ENCODE measurements at places on chromosomes 2 and 18.

GRCh38 chr2:231666171-231667095 lies 41.9 kb upstream of the PTMA start:
- peak; percentile 71 for DNase-seq

- DNase-seq, result no peak
Measured at GRCh38 chr18:72867746-72868584, at the start of gene NETO1. TSS of gene NETO1 (minus strand) at chr18:72867987. CDS start at chr18:72867291, 696 bp downstream.

DNA sequence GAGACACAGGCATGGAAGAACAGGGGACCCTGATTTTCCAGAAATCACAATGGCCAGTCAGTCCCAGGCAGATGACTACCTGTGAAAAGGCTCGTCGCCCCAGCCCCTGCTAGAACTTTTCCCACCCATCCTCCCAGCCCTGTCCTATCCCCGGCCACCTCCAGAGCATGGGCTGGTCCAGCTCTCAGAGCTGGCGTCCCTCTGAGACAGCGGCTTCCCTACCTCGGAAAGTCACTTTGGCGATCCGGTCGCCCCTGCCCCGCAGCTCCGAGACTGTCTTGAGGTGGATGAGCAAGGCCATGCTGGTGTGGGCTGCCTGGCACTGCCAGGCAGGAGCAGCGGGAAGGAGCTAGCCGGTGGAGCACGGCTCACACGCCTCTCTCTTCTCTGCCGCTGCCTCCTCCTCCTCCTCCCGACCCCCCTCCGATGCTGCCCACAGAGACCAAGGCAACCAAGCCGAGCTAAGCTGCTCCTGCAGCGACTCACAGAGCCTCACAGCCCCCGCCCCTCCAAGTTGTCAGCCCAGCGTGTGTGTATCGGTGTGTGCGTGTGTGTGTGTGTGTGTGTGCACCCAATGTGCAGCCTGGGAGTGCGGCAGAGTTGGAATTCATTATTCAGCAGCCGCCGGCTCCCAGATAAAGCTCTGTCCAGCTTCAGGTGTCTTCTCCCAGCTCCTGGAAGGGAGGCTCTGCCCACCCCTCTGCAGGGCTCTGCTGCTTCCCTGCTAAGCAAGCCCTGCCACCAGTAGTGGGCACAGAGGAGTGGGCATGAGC lies 80.5 kb upstream of the OTOF start:
- DNase-seq, result no peak

GRCh38 chr18:33536904-33537303 lies 41.1 kb upstream of the ASXL3 start:
- no peak for DNase-seq

DNA sequence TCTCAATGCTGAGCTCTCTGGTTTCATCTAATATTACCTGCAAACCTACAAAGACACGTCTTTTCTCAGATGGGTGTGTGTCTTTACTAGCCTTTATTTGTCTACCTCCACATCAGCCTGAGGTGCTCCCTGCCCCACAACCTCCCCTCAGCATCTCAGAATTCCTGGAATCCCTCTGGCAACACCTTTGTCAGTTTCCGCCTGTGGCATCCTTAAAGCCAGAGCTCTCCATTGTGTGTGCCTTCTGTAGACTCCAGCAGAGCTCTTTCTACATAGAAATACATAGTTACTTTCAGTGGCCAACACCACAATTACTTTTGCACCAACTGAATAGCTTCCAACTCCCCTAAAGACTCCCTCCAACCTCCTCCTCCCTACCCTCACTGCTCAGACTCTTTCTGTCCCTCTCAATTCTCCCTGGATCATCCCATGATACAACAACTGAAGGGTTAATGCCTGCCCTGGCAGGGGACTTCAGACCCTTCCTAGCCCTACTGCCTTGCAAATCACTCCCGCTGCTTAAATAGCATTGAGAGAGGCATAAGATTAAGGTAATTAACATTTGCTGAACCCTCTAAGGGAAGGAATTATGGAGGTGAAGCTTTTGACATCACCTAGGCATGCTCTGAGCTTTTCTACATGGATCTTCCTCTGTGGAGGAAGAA lies 39.6 kb upstream of the RMDN2 start:
- no peak for DNase-seq

DNA sequence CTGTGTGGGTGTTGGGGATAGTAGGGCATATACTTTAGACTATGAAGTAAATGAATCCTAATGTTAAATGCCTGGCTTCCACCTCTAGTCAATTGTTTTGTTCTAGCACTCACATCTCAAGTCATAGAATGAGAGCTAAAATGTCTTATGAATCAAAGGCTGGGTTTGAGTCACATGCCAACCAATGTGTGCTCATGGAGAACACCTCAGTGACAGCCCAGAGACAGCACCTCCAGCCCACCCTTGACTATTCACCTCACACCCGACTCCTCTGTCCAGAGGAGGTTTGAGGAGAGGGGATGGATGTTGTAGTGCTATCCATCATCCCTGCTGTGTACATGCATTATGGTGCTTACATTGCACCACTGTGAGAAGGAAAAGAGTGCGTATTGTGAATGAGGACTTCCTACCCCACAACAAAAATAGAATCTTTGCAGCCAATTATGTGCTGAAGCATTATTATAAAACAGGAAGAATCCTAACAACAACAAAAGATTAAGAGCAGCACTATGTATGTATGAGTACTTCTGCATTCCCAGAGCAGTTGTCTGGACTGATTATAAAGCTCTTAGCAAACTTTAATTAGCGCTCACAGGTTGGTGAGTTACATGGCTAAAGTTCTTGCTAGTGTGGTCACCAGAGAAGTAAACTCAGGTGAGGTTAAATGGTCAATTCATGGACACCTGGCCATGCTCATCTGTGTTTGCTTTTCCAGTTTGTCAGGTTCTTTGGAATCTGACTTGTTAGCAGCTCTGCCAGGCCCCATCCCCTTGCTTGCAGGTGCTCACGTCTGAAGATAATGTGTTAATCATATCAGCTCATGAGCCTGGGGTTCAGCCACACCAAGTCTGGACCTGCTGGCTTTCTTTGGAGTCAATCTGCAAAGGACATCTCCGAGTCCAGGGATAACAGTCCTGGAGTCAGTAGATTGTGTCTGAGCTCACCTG lies 55.3 kb upstream of the NABP1 start:
- no peak for DNase-seq

DNA sequence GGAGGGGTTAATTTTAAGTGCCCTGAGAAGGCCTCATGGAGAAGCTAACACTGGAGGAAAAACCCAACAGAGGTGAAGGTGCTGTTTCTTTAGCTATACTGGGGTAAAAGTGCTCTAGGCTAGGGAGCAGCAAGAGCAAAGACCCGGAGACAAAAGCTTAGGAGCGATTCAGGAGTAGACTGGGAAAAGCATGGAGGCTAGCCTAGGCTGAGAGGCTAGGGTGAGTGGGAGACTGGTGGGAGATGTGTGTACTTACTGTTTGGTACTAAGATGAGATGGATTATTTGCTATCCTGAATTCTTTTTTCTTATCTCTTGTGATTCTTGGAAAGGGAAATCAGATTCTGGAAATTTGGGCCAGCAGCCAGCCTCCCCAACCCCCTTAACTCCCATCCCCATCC lies 2.0 kb downstream of the GIGYF2 start:
- no peak for DNase-seq

DNA sequence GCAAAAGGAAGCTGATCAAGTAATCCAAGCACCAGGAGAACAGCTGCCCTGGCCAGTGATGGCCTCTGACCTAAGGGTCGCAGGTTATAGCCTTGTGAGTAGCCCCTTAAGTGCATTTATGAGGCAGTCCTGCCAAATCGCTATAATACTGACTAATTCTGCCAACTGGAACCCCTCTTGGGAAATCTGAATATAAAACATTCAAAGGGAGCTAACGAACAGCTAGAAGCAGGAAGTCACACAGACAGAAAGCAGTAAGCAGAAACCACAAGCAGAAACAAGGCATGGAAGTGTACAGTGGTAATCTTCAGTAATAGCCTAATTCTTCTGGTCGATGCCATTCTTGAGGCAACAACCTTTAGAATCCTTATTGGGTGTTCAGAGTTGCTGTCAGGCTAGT lies 521.3 kb downstream of the METTL4 start:
- DNase-seq, result no peak

GRCh38 chr18:10530002-10530401 lies 4.2 kb downstream of the NAPG start:
- DNase-seq, result no peak

- peak; percentile 90 for DNase-seq
Measured at GRCh38 chr2:85886590-85886989, 2.2 kb downstream of the ST3GAL5 start.

GRCh38 chr2:185208261-185208660 lies 530.3 kb upstream of the FSIP2 start:
- DNase-seq, result no peak

- DNase-seq, result no peak
Measured at GRCh38 chr2:113237604-113238160, 41.0 kb downstream of the PAX8 start.

DNA sequence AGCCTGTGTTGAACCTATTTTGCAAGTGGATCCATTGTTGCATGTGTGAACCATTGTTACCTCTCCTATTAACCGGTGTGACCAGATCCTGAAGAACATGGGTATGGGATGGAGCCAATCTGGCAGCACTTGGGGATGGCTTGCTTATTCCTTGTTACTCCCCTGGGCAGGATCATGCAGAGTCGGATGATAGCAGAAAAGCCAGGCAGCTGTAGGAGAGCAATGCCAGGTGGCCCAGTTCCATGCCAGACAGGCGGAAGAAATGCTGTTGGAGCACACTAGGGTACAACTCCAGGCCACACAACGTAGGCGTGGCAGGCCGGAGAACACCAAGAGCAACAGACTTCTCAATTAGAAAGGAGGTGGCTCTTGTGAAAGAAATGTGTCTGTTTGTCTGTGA lies 16.3 kb upstream of the MYO1B start:
- DNase-seq, result no peak

DNA sequence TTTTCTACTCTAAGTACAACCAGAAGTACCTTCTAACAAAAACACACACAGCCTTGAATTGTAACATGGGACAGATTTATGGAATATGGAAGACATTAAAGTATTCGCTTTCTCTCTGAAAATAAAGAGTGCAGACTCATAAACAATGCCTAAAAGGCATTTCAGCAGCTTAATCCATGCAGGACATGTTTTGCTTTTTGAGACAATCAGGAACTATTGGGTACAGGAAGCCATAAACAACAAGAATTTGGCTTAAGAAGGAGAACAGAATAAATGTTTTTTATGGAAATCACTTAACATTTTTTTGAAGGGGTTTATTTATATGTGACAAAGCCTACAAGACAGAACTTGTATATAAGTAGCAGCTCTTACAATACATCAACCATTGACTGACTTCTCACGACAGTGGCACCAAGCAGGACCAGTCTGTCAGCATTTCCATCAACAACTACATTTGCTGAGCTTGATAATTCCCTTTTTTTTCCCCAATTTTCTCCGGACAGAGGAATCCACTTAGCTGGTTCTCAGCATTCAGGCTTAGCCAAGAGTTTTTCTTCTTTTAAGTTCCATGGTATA lies 140.1 kb downstream of the EXOC6B start:
- no peak for DNase-seq

DNA sequence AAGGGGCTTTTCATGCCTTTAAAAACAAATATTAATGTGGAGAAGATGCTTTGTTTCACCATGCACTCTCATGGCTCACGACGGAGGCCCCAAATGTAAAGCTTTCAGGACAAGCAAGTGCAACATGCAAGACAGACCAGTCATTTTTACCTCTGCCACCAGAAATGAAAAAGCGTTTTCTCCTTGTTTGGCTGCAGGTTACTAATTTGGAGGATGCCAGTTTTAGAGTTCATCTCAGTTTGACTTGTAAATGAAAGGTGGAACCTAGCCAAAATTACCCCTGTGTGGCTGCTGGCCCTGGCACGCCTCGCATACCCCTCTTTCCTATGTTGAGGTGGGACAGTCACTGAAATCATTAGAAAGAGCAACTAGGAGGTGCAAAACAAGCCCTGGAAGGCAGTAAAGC lies 138.6 kb downstream of the BCL2 start:
- no peak for DNase-seq

- DNase-seq, result no peak
Measured at GRCh38 chr2:147386284-147386683, 458.5 kb upstream of the ACVR2A start.

GRCh38 chr2:96702098-96702785 lies 37.6 kb downstream of the LMAN2L start:
- DNase-seq, result no peak

GRCh38 chr18:23493654-23494053 lies 9.7 kb upstream of the RMC1 start:
- no peak for DNase-seq

DNA sequence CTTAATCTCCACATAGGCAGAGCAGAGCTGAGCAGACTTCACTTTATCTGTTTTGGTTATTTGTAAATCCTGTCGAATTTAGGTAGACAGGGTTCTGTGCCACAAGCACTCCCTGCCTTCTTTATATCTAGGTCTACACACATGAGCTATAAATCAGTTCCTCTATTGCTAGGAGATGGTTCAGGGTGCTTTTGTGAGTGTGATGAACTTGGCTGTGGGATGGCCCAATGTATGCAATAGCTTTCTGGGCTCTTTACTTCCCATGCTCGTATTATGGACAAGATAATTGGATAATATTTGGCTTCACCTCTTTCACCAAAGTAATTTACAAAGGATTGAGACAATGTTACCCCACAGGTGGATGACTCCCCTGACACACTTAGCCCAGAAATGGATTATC lies 72.2 kb downstream of the PLB1 start:
- no peak for DNase-seq

DNA sequence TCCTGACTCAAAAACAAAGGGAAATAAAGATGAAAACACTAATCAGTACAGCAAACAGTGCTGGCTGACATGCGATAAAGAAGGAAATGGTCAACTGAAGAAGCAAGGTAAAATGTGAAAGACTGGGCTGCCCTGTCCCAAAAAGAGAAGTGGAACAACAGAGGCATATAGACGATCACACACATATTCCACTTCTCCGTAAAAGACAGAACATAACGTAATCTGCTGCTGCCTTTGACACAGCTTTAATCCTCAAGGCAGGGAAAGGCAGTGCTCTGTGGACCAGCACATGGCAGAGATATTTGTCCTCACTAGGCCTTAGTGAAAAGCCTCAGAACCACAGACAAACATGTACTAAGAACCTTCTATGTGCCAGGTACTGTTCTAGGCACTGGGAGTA lies 24.3 kb upstream of the REL start:
- DNase-seq, result no peak

DNA sequence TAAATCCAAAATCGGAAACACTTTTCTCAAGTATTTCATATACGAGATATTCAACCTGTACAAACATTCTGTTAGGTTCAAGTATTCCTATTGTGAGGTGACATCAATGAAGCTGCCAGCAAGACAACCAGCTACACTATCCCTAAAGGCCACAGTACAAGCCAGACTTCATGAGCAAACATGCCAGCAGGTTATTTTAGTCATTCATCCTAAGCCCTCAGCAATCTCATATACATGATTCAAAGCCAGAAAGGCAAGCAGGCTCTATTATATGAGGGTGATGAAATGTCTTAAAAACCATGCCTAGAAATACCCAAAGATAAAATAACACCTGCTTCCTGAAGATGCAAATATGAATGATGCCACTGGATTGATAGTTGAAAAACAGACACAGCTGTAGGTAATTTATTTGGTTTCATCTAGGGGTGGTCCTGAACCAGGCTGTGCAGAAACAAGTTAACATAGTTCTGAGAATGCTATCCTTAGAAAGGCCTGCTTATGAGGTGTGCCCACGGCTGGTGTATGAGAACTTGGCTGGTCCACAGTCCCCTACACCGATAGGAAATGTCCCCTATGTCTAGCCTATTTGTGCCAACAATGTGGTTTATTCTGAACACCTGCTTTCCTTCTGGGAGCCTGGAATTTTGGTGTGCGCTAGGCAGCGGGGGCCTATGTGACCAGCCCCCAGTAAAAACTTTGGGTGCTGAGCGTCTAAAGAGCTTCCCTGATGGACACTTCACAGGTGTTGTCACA lies 48.2 kb upstream of the KIDINS220 start:
- no peak for DNase-seq
